Central memory CD8-positive, alpha-beta T cell (primary cell): ENCODE measurements at places on chromosomes 16 and 17.

DNA sequence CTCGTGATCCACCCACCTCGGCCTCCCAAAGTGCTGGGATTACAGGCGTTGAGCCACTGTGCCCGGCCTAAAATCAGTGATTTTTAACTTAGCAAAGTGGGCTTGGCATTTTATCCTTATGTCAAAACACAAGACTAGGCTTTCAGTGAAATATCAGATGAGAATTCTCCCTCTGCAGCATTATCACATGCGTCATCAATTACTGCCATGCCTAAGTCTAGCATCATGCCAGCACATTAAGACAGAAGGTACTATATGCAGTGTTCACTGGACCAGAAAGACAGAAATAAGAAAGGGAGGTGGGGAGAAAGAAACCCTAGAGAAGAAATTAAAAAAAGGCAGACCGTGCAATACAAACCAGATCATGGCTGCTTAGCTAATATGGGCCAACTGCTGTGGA, 29.8 kb downstream of the GPATCH8 start:
- no peak for DNase-seq

DNA sequence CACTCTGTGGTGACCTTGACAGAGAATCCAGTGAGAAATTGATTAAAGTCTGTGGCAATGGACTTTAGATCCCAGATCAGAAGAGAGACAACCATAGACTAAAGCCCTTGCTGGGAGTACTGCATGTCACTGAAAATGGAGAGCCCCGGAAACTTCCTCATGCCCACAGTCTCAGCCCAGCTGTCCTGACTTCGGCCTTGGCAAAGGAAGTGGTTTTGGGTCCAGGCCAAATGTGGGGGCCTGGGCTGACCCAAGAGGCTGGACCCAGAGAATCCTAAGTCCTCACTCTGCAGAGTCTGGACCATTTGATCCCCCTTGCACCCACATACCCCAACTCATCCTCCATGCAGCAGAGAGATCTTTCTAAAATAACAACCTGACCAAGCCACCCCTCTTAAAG, 4.7 kb upstream of the BEAN1 start:
- no peak for DNase-seq

DNA sequence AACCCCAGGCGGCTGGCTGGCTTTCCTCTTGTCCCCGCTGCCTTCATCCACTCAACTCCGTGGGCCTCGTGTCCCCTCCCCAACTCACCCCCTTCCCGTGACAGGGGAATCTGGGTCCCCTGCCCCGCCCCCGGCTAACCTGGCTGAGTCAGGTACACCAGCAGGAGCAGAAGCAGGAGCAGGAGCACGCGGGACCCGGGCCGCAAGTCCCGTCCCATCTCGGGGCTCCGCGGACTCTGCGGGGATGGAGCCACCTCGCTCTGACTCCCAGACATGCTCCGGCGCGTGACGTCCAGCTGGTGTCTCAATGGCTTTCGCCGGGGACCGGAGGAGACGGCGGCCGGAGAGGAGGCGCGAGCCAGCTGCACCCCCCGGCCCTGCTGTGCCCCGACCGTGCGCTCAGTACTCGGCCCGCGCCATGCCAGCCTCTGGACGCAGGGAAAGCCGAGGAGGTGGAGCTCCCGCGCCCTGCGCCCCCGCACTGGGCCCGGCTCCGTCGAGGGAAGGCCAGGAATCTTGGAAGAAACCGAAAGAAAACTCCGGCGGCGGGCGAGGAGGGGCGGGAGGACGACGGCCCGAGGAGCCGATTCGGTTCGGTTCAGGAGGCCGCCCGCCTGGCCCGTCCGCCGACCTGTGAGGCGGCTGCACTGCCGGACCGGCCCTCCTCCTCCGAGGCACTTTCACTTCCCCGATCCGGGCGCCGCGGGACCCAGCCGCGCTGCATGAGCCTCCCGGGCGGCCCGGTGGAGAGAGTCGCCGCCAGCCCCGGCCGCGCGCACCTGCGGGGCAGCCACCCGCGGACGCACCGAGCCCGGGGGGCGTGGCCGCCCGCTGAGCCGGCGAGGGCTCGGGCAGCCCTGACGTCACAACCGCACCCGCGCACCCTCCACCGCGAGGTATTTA, at the start of the genes CXCL16 and ZMYND15:
Gene CXCL16 (minus strand): TSS at position 807 of the 903 bp plus-strand sequence. CDS start 589 bp downstream, at position 218.
Gene ZMYND15 (plus strand): TSS at position 712 of the 903 bp plus-strand sequence. CDS start 716 bp downstream, outside the sequence.
- DNase-seq: peak; percentile 50

DNA sequence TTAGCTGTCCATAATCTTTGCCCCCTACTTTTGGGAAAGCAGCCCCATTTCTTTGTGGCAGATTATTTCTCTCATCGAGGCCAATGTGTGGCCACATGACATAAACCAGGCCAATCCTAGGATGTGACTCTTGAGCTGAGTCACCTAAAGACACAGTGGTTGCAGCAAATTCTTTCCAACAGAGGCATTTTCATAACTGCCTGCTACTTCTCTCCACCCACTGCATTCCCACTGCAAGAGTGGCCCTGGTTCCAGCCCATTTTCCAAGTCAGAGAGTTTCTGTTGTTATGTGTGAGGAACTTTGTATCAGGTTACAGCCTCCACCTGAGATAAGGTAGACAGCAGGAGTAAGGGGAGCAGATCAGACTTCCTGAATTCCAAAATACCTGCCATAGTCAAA, 195.2 kb downstream of the RGS9 start:
- no peak for DNase-seq

- no peak for DNase-seq
Measured at GRCh38 chr17:28460901-28461300, 12.5 kb upstream of the SLC13A2 start.

DNA sequence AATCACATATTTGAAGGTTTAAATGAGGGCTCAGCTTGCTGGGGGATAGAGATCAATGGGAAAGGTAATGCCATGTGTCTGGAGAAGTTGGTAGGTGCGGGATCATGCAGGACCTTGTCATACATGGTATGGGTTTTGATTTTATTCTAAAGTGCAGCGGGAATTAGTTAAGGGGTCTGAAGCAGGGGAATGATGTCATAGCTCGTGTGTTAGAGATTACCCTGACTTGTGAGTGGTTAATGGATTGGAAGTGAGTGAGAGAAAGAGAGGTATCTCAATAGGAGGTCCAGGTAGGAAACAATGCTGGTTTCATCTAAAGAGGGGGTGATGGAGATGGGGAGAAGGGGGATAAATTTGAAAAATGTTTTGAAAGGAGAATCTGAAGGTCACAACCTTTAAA, 280.0 kb downstream of the SHISA9 start:
- DNase-seq: no peak

DNA sequence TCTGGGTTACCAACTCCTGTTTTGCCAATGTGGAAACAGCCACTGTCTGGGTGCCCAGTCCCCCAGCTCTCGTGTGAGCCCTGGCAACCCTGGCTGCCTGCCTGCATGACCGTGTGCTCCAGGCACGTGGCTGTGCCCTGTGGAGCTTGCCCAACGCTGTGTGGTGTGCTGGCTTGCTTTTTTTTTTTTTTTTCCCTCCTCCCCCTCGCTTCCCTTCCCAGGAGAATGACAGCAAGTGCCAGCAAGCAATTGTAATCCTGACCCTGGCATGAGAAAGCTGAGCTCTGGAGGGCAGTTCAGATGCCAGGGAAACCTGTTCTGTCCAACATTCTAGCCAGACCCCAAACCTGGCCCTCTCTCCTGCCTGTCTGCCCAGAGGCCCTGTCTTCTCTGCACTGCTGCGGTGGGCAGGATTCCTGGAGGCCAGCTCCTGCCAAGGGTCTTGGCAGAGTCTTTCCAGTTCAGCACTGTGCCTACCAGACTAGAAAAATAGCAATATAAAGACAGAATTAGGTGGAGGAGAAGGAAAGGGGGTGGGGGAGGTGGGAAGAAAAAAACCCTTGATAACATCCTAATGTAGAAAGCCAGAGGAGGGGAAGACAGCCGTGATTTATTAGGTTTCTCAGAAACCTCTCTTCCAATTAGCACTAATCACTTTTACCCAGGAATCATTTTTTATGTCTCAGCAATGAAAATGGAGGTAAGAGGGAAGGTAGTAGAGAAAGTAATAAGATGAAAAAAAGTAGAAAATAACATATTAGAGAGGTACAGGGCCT, 9.0 kb downstream of the HLF start:
- no peak for DNase-seq

DNA sequence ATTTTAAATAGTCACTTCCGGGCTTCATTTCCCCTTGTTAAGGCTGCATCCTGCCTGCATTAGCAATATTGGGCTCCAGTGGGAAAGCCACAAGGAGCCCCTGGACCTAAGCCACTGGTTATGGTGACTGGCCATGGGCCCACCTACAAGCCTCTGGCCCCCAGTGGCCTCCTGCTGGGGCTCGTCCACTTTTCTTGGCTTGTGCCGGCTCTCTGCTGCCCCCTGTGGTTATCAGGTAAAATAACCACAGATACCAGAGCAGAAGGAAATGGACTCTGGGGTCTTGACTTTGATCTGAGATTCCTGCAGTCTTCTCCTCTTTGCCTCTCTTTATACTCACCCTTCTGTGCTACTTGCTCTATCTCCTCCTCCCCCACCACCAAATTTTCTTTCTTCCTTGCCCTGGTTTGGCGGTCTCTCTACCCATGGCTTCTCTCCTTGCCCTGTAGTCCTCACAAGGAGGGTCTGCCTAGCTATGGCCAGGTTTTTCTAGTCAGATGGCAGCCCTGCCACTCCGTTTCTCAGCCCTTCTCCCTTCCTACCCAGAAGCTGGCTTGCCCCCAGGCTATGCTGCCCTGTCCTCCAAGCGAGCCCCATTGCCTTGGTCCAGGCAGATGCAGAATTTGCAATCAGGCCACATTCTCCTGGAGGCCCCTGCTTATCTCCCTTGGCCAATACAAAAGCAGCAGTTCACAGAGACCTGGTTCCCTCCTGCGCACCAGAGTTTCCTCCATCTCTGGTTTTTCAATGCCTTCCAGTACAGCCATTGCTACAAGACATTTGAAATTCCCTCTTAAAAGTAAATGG, 82.9 kb upstream of the RCVRN start:
- no peak for DNase-seq

- no peak for DNase-seq
Measured at GRCh38 chr16:10111156-10111761, 71.0 kb downstream of the GRIN2A start.

- no peak for DNase-seq
Measured at GRCh38 chr17:79399610-79400144, 211.2 kb downstream of the RBFOX3 start.
